ENCODE measurements at places on chromosomes 13 and 19. TPM values are rescaled to one million over a fixed set of nuclear protein-coding genes. Genes with fewer than 3 reads are reported as not detected.

DNA sequence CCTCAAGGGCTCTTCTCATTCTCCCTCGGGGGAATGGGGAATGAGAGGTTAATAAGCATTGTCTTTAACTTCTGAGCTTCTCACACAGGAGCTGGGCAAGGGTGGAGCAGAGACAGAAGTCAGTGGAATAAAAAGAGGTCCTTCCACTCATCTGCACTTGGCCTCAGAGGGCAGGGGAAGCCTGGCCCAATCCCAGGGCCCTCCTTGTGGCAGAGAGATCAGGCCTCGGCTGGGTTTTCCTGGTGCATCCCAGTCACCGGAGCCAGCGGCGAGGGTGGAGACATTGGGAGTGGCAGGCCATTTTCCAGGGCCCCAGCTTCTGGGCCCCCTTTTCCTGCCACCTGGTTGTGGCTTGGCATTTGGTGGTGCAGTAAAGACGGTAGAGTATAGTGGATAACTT, 10.6 kb downstream of the CALM3 start:
- peaks cover 62% of the 10 kb centered on the region for H3K4me1 ChIP-seq
- peak overlapping the region; percentile 72 for H3K27ac ChIP-seq
- DNase-seq = no peak
- peaks cover 51% of the 10 kb centered on the region for H3K36me3 ChIP-seq
- H3K27me3 ChIP-seq = no peaks in the 10 kb centered on the region

GRCh38 chr19:30386551-30387143, 14.5 kb downstream of the ZNF536 start:
- peaks cover 4% of the 10 kb centered on the region for H3K27me3 ChIP-seq
- DNase-seq = no peak
- H3K36me3 ChIP-seq = no peaks in the 10 kb centered on the region
- H3K4me3 ChIP-seq = no peak overlapping the region
- H3K4me1 ChIP-seq = no peaks in the 10 kb centered on the region

DNA sequence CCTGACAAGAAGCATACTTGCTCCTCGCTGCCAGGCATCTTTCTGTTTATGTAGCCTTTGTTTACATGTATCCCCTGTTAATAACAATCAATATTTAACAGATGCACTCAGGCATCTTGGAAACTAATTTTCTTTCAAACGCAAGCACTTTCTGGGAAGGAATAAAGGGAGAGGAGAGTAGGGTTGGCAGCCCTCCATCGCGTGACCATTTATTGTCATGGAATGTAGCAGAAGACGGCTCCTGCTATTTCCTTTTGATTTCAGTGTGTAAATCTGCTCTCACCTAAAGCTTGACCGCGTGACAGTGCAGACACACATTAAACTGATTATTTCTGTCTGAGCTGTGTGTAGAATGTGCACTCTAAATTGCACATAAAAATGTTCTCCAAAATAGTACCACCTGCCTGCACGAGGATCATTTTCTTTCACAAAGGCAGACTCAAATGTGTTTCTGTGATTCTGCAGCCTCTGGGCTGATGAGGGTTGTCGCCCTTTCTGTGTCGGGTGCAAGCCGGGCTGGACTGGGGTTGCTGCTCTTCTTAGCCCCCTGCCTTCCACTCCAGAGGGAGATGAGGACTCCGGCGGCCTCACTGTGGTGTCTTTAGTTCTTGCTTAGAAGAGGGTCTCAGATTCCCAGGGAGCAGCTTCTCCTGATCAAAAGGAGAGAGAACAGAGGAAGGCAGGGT, 223.5 kb upstream of the MAB21L1 start:
- no peak overlapping the region for H3K4me3 ChIP-seq
- no peaks in the 10 kb centered on the region for H3K36me3 ChIP-seq
- peaks cover 4% of the 10 kb centered on the region for H3K27me3 ChIP-seq
- no peak for DNase-seq
- no peak overlapping the region for H3K27ac ChIP-seq

DNA sequence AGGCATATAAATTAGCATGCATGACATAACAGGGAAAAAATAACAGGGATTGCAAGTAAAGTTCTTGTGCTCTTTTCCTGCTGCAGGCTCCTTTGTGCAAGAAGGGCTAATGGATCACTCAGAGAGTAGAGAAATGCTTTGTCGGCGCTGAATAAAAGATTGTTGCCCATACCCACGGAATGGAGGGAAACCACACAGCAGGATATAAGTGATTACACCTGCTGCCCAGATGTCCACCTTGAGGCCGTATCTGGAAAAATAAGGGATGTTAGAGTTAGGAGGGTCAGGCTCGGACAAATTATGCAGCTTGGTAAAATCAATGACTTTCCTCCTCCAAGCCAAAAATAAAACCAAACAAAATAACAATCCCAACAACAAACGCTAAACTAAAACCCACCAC, 322.3 kb downstream of the DCLK1 start:
- H3K4me1 ChIP-seq = no peaks in the 10 kb centered on the region
- DNase-seq = no peak
- H3K36me3 ChIP-seq = no peaks in the 10 kb centered on the region

DNA sequence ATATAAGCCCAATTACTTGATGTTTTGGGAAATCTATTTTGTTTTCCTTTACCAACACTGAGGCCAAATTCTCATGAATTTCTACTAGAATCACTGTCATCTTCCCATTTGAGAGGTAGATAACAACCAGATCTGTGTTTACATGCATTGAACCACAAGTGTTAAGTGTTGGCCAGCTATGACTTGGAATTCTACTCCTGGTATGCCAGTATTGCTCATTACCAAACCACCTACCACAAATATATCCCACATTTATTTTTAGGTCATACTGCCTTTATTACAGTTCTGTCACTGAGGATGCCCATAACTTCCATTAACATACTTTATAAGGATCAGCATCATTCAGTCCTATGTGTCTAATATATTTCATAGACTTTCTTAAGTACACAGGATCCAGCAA, 328.9 kb downstream of the DIAPH3 start:
- no peak overlapping the region for H3K27ac ChIP-seq
- no peaks in the 10 kb centered on the region for H3K4me1 ChIP-seq
- no peak for DNase-seq
- no peaks in the 10 kb centered on the region for H3K36me3 ChIP-seq

Gene MIER2
- total RNA-seq = 20.4 TPM

Gene GRIN2D
- 0.18 TPM for total RNA-seq
